KBM-7 (cell line): ENCODE measurements at places on chromosomes 5 and 9.

DNA sequence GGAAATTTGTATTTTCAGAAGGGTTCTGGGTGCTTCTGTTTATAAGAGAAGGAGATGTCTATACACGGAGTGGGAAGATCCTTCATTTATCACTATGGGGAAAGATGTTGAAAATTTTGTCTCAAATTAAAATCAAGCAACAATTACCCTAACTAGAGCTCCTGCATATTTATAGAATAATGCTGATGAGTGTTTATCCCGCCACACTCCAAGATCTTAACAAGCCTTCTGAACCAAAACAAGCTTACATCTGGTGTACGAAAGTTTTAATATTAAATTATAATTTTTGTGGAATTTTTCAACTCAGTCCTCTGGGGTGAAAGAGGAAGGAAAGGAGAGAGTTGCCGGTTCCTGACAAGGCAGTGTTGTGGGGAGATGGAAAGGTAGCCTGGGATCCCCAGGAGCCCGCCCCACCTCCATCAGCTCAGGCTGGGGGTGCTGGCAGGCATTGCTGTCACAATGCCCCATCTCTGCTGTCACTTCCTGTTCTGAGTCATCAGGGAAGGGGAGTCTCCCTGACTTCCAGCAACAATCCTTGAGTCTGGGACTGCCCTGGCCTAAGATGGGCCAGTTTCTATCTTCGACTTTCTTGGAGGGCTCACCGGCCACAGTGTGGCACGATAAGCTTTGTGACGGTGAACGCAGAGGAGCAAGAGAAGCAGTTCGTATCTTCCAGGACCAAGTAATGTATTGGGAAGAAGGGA is 64.5 kb downstream of the ERAP1 start:
- no peak for DNase-seq

GRCh38 chr5:88269222-88269771 is 652 bp upstream of the TMEM161B start:
- peak; percentile 32 for DNase-seq

- DNase-seq: no peak
Measured at GRCh38 chr5:97545886-97546535, 363.0 kb upstream of the RIOK2 start.

DNA sequence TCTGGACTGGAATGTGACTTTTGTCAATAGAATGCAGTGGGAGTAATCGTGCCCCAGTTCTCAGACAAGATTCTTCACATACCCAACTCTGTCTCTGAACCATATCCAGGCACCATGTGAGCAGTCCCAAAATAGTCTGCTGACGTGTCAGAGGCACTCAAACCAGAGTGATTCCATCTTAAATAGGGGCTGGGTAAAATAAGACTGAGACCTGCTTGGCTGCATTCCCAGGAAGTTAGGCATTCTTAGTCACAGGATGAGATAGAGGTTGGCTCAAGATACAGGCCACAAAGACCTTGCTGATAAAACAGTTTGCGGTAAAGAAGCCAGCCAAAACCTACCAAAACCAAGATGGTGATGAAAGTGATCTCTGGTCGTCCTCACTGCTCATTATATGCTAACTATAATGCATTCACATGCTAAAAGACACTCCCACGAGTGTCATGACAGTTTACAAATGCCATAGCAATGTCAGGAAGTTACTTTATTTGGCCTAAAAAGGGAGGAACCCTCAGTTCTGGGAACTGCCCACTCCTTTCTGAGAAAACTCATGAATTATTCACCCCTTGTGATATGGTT is 16.9 kb upstream of the PLCXD3 start:
- peak; percentile 8 for DNase-seq

DNA sequence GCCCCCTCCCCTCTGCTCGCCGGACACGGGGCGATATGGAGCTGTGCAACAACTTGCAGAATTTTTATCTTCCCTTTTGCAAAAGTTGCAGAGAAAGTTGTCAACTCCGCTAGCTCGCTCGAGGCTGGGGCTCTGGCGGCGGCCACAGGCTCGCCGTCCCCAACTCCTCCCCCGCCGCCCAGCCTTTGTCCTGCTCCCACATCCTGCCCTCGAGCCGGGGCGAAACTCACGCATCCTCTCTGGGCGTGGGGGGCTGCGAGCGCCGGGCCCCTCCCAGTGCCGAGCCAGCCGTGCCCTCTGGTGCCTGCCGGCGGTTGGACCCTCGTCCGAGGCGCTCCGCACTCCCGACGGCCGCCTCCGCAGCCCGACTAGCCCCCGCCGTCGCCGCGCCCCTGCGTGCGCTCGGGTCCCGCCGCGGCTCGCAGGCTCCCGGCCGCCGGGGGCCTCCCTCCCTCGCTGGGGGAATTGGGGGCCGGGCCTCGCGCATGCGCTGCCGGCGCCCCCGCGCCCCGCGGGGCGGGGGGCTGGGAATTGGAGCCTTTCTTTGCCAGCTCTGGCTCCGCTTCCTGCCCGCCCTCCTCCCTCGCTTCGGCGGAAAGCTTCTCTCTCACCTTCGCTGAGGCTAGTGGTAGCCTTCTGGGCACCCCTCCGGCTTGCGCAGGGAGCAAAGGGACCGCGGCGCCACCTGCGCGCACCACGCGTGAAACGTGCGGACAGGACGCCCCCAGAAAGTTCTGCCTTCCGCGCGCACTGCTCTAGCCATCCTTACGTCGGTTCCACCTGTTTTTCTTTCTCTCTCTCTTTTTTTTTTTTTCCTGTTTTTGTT is at the start of gene CCNJL:
TSS of gene CCNJL (minus strand) at position 431 of the 826 bp plus-strand sequence. CDS start 641 bp downstream, outside the sequence.
- DNase-seq: peak; percentile 66

- DNase-seq: no peak
Measured at GRCh38 chr9:134214766-134215419, 50.5 kb upstream of the RNU6ATAC start.

DNA sequence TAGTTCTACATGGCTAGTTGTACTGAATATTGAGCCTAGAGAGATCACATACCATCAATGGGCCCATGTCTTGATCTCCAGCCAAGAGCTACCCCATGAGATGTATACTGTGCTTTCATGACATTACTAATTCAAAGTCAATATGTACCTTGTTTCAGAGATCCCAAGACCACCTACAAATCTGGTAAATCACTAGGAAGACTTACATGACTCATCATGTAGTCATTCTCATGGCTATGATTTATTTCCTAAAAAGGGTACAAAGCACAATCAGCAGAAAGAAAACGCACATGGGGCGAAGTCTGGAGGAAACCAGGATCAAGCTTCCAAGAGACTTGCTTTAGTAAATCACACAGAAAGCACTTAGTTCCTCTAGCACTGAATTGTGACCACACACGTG is 103.0 kb downstream of the PCSK5 start:
- DNase-seq: no peak

GRCh38 chr5:175281257-175281656 is 162.7 kb downstream of the DRD1 start:
- no peak for DNase-seq

- DNase-seq: no peak
Measured at GRCh38 chr5:106374956-106375355, 1295.8 kb downstream of the EFNA5 start.
